ENCODE measurements at places on chromosomes 16 and 17.

DNA sequence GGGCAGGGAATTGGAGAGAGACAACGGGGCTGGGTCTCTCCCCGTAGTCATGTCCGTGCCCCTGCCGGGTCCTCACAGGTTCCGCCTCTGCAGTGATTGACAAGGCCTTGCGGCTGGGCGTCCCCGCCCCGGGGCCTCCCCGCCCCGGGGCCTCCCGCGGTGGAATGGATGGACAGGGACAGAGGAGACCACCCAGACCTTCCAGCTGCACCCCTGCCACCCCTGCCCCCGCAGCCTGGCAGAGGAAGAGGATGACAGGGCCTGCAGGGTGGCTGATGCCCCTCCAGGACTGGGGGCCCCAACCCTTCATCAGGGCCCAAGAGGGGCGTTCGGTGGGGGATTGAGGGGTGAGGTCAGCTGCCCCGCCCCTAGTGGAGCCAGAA, 216.4 kb upstream of the CIBAR2 start:
- DNase-seq, result no peak
- no peaks in the 10 kb centered on the region for H3K27me3 ChIP-seq
- peaks cover 28% of the 10 kb centered on the region for H3K4me1 ChIP-seq
- H3K27ac ChIP-seq, result no peak overlapping the region
- H3K36me3 ChIP-seq, result no peaks in the 10 kb centered on the region
- peak overlapping the region; percentile 5 for H3K4me3 ChIP-seq

DNA sequence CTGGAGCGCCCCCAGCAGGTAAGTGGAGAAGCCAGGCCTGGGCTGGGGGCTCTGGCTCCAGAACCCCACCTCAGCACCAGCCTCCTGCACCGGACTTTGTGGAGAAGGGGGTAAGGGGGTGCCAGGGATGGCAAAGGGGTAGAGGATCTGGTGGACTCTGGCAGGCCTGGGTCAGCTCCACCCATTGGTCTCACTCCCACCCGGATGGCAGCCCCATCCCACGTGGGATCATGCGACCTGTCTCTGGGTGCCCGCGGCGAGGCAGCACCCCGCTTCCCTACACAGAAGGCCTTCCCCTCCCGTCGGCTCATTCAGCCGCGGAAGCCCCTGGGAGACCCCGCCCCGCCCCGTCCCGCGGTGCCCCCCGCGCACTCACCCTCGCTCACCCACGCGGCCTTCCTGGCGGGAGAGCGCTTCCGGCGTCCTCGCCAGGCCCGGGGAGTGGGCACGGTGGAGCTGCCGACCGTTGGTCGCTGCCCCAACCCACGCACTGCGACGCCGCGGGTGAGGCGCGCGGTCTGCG, 498 bp upstream of the PLEKHG4 start:
- H3K4me1 ChIP-seq, result peaks cover 30% of the 10 kb centered on the region
- peak overlapping the region; percentile 81 for H3K27ac ChIP-seq

DNA sequence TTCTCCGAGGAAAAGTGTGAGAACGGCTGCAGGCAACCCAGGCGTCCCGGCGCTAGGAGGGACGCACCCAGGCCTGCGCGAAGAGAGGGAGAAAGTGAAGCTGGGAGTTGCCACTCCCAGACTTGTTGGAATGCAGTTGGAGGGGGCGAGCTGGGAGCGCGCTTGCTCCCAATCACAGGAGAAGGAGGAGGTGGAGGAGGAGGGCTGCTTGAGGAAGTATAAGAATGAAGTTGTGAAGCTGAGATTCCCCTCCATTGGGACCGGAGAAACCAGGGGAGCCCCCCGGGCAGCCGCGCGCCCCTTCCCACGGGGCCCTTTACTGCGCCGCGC, at the start of gene ERBB2:
TSS of gene ERBB2 (plus strand) at position 247 of the 330 bp plus-strand sequence. CDS start 175 bp downstream, outside the sequence.
- DNase-seq, result no peak
- no peaks in the 10 kb centered on the region for H3K36me3 ChIP-seq
- peaks cover 42% of the 10 kb centered on the region for H3K4me1 ChIP-seq
- peak within 1 kb of the TSS; percentile 77 for H3K27ac ChIP-seq
- no peaks in the 10 kb centered on the region for H3K27me3 ChIP-seq

- no peaks in the 10 kb centered on the region for H3K4me1 ChIP-seq
- no peak overlapping the region for H3K4me3 ChIP-seq
- H3K36me3 ChIP-seq, result no peaks in the 10 kb centered on the region
- no peak overlapping the region for H3K27ac ChIP-seq
- DNase-seq, result no peak
Measured at GRCh38 chr17:33079201-33079600, 87.6 kb downstream of the SPACA3 start.

DNA sequence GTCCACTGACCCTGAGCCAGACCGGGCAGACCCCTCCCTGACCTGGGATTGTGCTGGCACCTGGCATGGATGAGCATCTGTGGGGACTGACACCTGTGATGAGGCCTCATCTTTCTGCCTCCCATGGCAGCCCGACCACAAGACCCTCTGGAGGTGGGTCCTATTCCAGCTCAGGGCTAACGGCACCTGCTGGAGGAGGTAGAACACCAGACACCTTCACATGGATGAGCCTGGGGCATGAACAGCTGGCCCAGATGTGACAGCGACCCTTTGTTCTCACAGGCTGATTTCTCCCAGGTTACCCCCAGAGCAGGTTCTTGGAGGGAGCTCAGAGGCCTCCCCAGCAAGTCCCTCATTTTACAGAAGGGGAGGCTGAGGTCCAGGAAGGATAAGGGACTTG, 46.4 kb upstream of the PIK3R6 start:
- no peaks in the 10 kb centered on the region for H3K27me3 ChIP-seq
- H3K36me3 ChIP-seq, result no peaks in the 10 kb centered on the region
- no peaks in the 10 kb centered on the region for H3K4me1 ChIP-seq
- DNase-seq, result no peak

GRCh38 chr16:2152695-2153506, 2.7 kb upstream of the TRAF7 start:
- H3K27me3 ChIP-seq, result no peaks in the 10 kb centered on the region
- peak overlapping the region; percentile 58 for H3K27ac ChIP-seq
- DNase-seq, result no peak
- H3K4me3 ChIP-seq, result peak overlapping the region; percentile 90
- no peaks in the 10 kb centered on the region for H3K36me3 ChIP-seq
- H3K4me1 ChIP-seq, result peaks cover 87% of the 10 kb centered on the region

DNA sequence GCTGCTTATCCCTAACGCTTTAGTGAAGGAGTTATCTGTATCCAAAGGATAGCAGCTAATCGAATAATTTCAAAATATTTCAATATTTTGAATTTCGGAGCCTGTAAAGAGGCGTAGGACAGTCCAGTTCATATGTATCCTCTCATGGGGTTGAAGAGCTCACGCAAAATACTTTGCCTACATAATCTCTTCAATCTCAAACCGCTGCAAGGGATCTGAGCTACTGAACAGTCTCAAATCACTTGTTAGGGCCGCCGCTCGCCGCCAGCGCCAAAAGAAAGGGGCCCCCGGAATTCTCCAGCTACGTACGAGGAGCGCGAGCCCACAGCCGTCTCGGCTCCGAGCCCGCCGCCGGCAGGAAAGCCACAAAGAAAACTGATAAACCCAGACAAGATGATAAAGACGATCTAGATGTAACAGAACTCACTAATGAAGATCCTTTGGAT, 601 bp upstream of the RFWD3 start:
- H3K27me3 ChIP-seq, result no peaks in the 10 kb centered on the region
- H3K36me3 ChIP-seq, result peaks cover 14% of the 10 kb centered on the region
- DNase-seq, result no peak
- H3K27ac ChIP-seq, result peak overlapping the region; percentile 71
- peak overlapping the region; percentile 97 for H3K4me3 ChIP-seq

DNA sequence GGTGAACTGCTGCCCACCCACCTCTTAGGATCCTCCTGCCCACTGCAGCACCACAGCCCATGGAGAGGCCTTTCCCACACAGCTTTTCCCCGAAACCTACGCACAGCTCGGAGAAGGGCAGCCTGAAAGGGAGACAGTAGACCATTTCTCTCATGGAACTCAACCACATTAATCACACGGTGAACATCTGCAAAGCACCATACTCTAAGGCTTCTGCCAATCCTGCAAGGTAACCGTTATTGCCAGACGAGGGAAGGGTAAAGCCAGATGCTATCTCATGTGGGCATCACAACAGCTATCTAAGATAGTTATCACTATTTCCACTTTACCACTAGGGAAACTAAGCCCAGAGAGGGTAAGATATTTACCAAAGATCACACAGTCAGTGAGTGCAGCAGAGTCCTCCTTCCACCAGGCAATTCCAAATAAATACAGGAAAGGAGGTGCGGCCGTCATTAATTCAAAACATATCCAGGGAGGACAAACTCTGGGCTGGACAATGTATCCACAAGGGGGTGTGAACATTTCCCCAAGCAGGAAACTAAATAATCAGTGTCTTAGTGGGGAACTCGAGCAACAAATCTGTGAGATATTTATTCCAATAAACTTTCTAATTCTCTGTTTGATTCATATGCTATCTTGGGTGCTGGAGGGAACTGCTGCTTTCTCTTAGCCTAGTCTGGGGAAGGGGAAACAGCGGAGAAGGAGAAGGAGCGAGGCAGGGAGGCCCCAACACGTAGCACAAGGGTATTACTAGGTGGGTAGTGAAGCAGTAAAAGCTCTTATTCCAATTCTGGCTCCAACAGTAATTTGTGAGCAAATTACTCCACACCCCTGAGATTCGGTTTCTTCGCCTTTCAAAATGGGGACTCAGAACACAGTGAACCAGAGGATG, 723 bp downstream of the TMEM186 start:
- no peaks in the 10 kb centered on the region for H3K27me3 ChIP-seq
- H3K4me1 ChIP-seq, result peaks cover 45% of the 10 kb centered on the region

GRCh38 chr16:35689764-35690163, 2230.4 kb downstream of the TP53TG3F start:
- no peaks in the 10 kb centered on the region for H3K27me3 ChIP-seq
- no peak overlapping the region for H3K4me3 ChIP-seq
- H3K4me1 ChIP-seq, result no peaks in the 10 kb centered on the region
- H3K27ac ChIP-seq, result no peak overlapping the region
- peak; percentile 60 for DNase-seq

DNA sequence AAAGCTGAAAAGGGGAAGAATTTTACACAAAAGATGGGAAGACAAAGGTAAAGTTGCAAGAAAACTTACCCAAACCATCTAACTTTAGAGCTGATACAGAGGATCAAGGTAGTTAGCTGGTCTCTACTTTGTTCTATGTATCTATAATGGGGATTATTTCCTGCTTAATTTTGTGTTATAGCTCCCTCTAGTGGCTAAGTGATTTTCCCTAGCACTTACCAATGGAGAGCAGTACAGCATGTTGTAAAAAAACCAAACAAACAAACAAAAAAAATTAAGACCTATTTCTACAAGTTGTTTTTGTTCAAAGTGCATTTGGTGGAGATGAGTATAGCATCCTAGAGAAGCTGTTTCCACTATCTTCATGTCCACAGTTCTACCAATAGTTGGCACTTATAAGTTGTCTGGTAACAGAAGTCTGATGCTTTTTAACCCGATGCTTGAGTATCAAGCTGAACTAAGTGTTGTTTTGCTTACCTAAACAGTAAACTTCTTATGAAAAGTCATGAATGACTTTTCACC, 7.5 kb downstream of the SRSF1 start:
- DNase-seq, result no peak
- peaks cover 39% of the 10 kb centered on the region for H3K4me1 ChIP-seq
- H3K4me3 ChIP-seq, result no peak overlapping the region
- H3K36me3 ChIP-seq, result no peaks in the 10 kb centered on the region
- no peak overlapping the region for H3K27ac ChIP-seq

DNA sequence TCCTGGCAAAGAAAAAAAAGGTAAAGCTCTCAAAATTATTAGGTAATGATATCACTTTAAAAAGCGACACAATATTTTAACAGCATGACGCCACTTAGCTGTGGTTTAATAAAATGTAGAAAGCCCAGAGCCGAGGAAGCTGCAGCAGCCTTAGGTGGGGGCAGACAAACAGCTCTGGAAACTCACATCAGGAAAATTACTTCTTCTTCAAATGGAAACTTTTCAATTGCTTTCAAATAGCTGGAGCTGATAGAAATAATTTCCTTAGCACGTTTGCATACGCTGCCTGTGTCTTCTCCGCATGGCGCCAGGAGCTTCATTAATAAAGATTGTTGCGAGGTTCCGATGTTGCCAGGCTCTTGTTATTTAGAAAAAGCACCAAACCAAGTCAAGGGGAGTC, 835.3 kb upstream of the EEF2KMT start:
- H3K4me1 ChIP-seq, result no peaks in the 10 kb centered on the region
- no peak for DNase-seq
- no peaks in the 10 kb centered on the region for H3K36me3 ChIP-seq
- no peak overlapping the region for H3K4me3 ChIP-seq
- H3K27ac ChIP-seq, result no peak overlapping the region

DNA sequence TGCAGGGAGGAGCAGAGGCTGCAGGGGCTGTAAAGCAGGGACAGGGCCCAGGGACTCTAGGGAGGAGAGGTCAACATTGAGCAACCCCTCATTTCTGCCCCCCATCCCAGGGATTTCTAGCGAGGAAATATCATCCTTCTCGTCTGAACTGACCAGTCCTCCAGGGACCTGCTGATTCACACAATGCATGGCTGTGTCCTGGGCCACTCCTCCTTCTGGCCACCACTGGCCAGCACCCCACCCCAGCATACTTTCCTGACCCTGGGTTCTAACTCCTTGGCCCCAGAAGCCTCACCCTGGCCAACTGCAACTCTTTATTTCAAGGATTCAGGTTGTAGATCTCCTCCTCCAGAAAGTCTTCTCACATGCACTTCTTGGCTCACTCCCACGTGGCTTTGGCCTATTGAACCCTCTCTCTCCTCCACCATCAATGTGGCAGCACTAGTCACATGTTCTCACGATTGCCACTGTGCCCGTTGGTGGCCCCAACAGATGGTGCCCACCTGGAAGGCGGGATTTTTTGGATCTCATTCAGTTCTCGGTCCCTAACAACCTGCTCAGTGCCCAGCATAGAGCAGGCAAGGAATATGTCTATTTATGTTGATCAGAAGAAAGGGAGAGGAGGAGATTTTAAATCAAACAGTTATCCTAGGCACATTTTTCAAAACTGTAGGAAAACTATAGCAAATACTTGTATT, 41.5 kb downstream of the CUEDC1 start:
- no peak for DNase-seq
- peak overlapping the region; percentile 57 for H3K27ac ChIP-seq
- peaks cover 89% of the 10 kb centered on the region for H3K4me1 ChIP-seq
- no peak overlapping the region for H3K4me3 ChIP-seq

- no peak overlapping the region for H3K4me3 ChIP-seq
- H3K36me3 ChIP-seq, result peaks cover 8% of the 10 kb centered on the region
- no peaks in the 10 kb centered on the region for H3K4me1 ChIP-seq
- H3K27ac ChIP-seq, result no peak overlapping the region
Measured at GRCh38 chr17:61955619-61956018, 27.8 kb upstream of the INTS2 start.

- peaks cover 10% of the 10 kb centered on the region for H3K4me1 ChIP-seq
- H3K27ac ChIP-seq, result no peak overlapping the region
- no peaks in the 10 kb centered on the region for H3K27me3 ChIP-seq
- no peak overlapping the region for H3K4me3 ChIP-seq
Measured at GRCh38 chr17:19371259-19372010, 6.9 kb upstream of the MAPK7 start.

Measured in vagina (tissue), 2 donors.